RPMI7951 (cell line): ENCODE measurements at places on chromosomes 12 and 14.
A peak's percentile ranks its signal among the peaks of the same experiment; 100 is the strongest.

- no peak for DNase-seq
Measured at GRCh38 chr14:85907536-85907935, 377.6 kb downstream of the FLRT2 start.

GRCh38 chr12:124513297-124513867 lies 54.0 kb downstream of the NCOR2 start:
- no peak for DNase-seq

DNA sequence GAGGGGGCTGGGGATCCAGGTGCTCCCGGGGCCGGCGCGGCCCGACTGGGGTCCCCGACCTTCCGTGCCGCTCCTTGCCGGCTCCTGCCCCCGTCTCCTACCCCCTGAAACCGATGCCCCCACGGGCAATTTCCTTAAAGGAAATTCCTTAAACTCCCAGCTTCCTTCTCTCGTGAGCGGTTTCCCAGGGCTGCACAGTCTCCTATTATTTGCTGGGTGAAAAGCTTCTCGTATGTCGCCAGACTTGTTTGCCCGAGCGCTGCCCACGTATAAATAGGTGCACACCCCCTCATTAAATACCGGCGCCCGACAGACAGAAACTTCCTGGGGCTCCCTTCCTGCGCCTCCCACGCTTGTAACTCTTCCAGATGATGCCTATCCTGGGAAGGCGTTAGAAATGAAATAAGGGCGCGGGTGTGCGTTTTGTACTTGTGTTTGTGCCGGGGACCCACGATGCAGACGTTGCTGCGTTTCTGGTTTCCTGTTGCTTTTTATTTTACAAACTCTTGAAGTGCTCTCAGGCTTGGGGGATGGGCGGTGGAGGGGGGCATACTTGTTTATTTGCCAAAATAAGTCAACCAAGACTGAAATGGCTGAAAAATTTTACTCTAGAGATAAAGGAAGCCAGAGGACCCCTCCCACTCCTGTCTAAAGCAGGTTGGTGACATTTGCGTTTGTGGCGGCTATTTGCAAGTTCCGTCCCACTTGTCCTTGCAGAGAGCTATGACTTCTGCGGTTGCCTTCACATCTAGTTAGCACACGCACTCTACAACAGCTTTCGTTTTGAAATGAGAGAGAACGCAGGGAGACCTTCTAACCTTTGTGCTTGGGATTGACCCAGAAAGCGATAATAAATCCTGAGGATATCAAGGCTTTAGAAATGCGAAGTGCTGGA lies 1.0 kb downstream of the HIP1R start:
- peak; percentile 29 for DNase-seq

DNA sequence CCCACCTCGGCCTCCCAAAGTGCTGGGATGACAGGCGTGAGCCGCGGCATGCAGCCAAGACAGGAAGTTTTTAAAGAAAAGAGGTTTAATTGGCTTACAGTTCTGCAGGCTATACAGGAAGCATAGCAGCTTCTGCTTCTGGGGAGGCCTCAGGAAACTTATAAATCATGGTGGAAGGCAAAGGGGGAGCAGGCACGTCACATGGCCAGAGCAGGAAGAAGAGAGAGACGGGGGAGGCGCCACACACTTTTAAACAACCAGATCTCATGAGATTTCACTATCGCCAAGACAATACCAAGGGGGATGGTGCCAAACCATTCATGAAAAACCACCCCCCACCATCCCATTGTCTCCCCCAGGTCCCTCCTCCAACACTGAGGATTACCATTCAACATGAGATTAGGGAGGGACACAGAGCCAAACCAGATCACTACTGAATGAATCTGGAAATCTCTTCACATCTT lies 14.1 kb downstream of the CCDC63 start:
- no peak for DNase-seq

DNA sequence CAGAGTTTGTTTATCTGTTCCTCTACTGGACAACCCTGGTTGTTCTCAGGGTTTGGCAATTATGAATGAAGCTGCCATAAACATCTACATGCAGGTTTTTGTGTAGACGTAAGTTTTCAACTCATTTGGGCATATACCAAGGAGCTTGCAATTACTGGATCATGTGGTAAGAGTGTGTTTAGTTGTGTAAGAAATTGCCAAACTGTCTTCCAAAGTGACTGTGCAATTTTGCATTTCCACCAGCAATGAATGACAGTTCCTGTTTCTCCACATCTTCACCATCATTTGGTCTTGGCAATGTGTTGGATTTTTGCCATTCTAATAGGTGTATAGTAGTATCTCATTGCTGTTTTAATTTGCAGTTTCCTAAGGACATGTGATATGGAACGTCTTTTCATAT lies 39.8 kb upstream of the FBXO33 start:
- no peak for DNase-seq

- DNase-seq: no peak
Measured at GRCh38 chr12:16685107-16685506, 79.1 kb upstream of the LMO3 start.

- DNase-seq: no peak
Measured at GRCh38 chr12:39116861-39117260, 211.5 kb upstream of the CPNE8 start.
